ENCODE measurements at places on chromosomes 7 and 10. TPM values are rescaled to one million over a fixed set of nuclear protein-coding genes. Genes with fewer than 3 reads are reported as not detected.
A peak's percentile ranks its signal among the peaks of the same experiment; 100 is the strongest.

The ACHE gene
- 2.5 TPM for polyA plus RNA-seq

- no peak for DNase-seq
Measured at GRCh38 chr7:116672596-116673456, 830 bp downstream of the MET start.

The COL26A1 gene
- polyA plus RNA-seq: 5.5 TPM

DNA sequence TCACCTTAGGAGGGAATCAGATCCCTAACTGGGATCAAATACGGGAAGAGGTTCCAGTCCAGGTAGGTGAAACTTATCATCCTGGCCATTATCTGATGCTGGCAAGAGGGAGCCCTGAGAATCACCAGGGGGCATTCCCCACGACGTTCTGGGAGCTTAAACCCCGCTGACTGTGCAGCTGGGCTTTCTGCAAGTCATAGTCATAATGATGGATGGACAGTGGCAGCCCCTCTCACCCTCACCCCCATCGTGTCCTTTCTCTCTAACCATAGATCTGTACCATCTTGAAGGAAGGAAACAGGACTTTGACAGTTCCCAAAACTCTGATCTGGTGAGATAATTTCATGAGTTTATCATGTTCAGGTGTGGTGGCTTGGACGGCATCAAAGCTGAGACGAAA, 50.2 kb downstream of the GATA3 start:
- DNase-seq: no peak

DNA sequence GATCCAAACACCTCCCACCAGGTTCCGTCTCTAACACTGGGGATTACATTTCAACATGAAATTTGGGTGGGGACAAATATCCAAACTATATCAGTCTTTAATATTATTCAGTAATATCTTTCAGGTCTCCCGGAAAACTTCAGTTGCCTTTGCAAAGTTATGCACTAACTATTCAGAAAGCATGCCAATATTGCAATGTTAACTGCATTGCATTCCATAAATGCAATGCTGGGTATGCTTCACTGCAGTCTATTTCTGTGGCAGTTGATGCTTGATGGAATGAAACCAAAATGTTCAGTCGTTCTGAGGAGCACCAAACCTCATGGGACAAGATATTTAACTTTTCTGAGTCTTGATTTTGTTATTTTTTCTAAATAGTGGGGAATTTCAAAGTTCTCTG, 147.5 kb downstream of the SLC16A9 start:
- DNase-seq: no peak

DNA sequence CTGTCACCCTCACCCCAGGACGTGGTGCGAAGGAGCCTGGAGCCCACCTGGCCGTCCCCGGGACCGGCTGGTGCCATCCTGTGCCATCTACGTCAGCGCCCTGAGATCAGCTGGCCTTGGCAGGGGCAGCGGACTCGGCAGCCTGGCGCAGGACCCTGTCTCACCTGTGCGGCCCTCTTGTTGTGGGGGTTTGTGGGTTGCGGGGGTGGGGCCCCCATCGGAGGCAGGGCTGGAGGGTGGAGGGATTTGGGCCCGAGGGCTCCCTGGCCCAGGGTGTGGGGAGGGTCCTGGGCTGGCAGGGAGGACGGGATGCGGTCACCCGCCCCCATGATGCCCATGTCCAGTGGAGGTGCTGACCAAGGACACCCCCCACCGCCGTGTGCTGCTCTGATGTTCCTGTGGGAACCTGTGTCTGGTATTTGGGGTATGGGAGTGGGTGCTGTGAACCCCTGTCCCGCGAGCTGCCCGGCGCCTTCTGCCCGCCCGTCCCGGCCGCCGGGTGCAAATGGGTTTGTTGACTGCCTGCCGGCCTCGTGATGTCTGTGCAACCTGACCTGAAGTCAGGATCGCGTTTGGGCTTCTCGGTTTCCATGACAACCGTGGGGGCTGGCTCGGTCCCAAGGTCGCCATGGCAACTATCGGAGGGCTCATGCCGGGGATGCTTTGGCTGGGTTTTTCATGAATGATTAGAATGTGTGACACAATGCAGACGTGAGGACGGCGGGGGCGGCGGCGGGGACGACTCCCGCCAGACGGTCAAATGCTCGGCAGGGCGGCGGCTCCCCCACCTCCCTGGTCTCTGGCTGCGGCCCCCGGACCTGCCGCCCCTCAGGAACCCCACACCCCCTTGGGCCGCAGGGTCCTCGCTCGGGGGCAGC, 7.3 kb downstream of the MAFK start:
- peak; percentile 92 for DNase-seq
